ENCODE measurements at places on chromosomes 4 and X. TPM values are rescaled to one million over a fixed set of nuclear protein-coding genes. Genes with fewer than 3 reads are reported as not detected.

- DNase-seq: no peak
These were observed 116.2 kb downstream of the PDHA2 start for GRCh38 chr4:95956094-95956493.

- no peak for DNase-seq
These were observed 109.7 kb downstream of the NR3C2 start for GRCh38 chr4:148332486-148332885.

DNA sequence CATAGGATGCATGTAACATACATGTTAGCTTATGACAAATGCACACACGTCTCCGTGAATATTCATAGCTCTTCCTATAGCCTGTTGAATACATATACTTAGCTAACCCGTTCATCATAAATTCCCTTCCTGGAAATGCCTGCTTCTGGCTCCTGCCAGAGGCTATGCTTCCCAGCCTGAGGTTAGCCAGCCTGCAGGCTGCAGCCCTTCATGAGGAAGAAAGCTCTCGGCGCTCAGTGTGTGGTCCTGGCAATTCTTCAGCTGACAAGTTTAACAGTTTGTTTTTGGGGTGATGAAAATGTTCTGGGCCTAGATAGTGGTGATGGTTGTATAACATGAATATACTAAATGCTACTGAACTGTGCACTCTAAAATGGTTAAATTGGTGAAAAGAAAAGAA is 48.8 kb upstream of the MAN2B2 start:
- DNase-seq: no peak

DNA sequence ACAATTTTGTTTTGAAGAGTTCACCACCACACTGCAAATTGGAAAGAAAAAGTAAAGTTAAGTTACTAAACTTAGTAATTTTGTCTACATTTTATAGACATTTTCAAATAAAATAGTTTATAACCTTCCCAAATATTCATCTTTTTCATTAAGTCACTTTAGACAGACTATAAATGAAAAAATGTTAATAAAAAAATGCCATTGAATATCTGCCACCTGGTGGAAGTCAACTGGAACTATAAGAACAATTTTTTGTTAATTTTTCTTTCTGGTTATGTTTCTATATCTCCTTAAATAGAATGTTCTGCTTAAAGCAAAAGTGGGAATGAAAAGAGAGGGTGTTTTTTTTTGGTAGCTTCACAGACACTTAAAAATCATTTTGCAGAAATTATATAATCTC is 534.4 kb upstream of the PCDH10 start:
- DNase-seq: no peak

GRCh38 chr4:156473151-156473550 is 498.4 kb downstream of the PDGFC start:
- no peak for DNase-seq

GRCh38 chr4:155632310-155632840 is 34.3 kb upstream of the GUCY1A1 start:
- no peak for DNase-seq

GRCh38 chrX:29948653-29949052 is 266.7 kb upstream of the MAGEB2 start:
- DNase-seq: no peak

STARD8 gene
- polyA plus RNA-seq: 0.33 TPM

VCX2 gene
- not detected for polyA plus RNA-seq

All from B cell (primary cell).